Endodermal cell (in vitro differentiated cells): ENCODE measurements at places on chromosomes 2 and 18. TPM values are rescaled to one million over a fixed set of nuclear protein-coding genes. Genes with fewer than 3 reads are reported as not detected.

The REG1B gene
- not detected in 3 replicates for total RNA-seq

The PSMA8 gene
- total RNA-seq, result 0.18 TPM in 1 of 2 replicates, not detected in the other

The STAMBP gene
- 40.6 and 41.6 TPM in 2 replicates for total RNA-seq

The TGFA gene
- 2.0 and 2.3 TPM in 2 replicates for total RNA-seq

The KCNIP3 gene
- 0.82 to 1.3 TPM (median 0.84 TPM) in 3 replicates for total RNA-seq

The BARD1 gene
- total RNA-seq, result 22.7 and 23.6 TPM in 2 replicates

The PRR30 gene
- not detected in 2 replicates for total RNA-seq

The POTEF gene
- total RNA-seq, result 9.1 and 12.7 TPM in 2 replicates

The FSHR gene
- total RNA-seq, result 2.4 and 4.7 TPM in 2 replicates

The RAMP1 gene
- total RNA-seq, result 0.40 to 0.76 TPM in 2 of 3 replicates, not detected in the other

The TFPI gene
- 26.5 to 42.3 TPM (median 33.0 TPM) in 3 replicates for total RNA-seq

The CASP10 gene
- total RNA-seq, result 23.4 to 26.7 TPM (median 24.5 TPM) in 3 replicates

The POTEI gene
- total RNA-seq, result 1.2 and 2.0 TPM in 2 replicates

The ZNF516 gene
- total RNA-seq, result 48.8 and 60.2 TPM in 2 replicates

The PTRHD1 gene
- 30.7 and 37.2 TPM in 2 replicates for total RNA-seq

The LYG2 gene
- not detected in 2 replicates for total RNA-seq

The BMP10 gene
- total RNA-seq, result not detected in 3 replicates

The HOXD9 gene
- 0.94 TPM in 1 of 3 replicates, not detected in the others for total RNA-seq

The CCDC74A gene
- total RNA-seq, result 29.0 to 50.9 TPM (median 29.9 TPM) in 3 replicates

The PKDCC gene
- 44.8 to 105 TPM (median 90.9 TPM) in 3 replicates for total RNA-seq

The SMAD2 gene
- total RNA-seq, result 156 to 214 TPM (median 157 TPM) in 3 replicates

The TLX2 gene
- 0.27 to 0.53 TPM in 2 of 3 replicates, not detected in the other for total RNA-seq

The RND3 gene
- 1.3 to 8.4 TPM (median 2.6 TPM) in 3 replicates for total RNA-seq

The CDC42EP3 gene
- total RNA-seq, result 13.1 to 30.2 TPM (median 29.2 TPM) in 3 replicates

The CAPN14 gene
- total RNA-seq, result 0.11 and 0.31 TPM in 2 replicates

The LMAN2L gene
- total RNA-seq, result 24.5 and 30.4 TPM in 2 replicates

The KCNE4 gene
- not detected in 3 replicates for total RNA-seq

The FBXO48 gene
- total RNA-seq, result 1.0 and 1.3 TPM in 2 replicates

The CYP27A1 gene
- 53.7 to 76.5 TPM (median 54.9 TPM) in 3 replicates for total RNA-seq

The STON1 gene
- total RNA-seq, result 12.1 to 19.5 TPM (median 17.9 TPM) in 3 replicates

The STPG4 gene
- total RNA-seq, result 0.40 to 0.42 TPM (median 0.42 TPM) in 3 replicates

The ATP6V1C2 gene
- 0.73 TPM in 1 of 3 replicates, not detected in the others for total RNA-seq

The OR6B2 gene
- total RNA-seq, result not detected in 2 replicates

The SCYGR4 gene
- not detected in 3 replicates for total RNA-seq
